Osteoblast (primary cell): ENCODE measurements at places on chromosomes 6 and 20.

DNA sequence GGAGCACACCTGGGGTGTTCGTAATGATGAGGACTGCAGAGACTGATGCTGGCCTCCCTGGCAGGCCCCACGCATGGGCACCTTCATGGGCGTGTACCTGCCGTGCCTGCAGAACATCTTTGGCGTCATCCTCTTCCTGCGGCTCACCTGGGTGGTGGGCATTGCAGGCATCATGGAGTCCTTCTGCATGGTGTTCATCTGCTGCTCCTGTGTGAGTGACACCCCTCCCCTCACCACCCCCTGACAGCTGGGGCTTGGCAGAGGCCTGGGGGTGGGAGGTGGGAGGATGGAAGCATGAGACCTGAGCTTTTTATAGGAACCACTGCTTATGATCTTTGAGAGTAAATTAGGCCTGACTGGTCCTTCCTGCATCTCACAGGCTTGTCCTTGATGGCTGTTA, 6.7 kb downstream of the SLC12A5 start:
- DNase-seq: peak; percentile 13

GRCh38 chr6:116035616-116036015, 25.1 kb downstream of the FRK start:
- DNase-seq: no peak

DNA sequence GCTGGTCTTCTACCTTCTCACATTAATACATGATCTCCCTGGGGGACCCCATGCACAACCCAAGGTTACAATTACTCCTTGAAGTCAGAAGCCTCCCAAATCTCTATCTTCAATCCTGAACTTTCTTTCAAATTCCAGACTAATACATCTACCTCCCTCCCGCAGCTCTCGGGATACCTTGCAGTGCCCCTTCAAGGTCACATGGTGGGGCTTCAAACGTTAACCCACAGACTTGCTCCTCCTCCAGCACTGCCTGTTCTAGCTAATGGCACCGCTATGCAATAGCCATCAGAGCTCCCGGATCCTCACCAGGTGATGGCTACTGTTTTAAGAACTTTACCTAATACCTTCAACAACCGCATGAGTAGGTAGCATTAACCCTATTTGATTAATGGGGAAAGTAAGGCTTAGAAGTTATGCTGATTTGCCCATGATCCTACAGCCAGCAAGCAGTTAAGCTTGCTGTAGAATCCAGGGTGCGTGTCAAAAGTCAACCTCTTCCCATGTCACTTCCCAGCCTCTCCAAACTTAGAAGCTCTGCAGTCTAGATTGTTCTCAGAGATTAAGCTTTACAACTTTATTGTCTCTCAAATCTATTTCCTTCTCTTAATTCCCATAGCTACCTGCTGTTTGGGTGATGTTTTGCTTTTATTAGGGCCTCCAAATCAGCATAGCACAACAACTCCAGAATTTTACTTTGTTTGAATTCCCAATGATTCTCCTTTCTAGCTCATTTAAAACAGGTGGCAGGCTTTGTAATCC, 44.7 kb downstream of the PLAGL1 start:
- DNase-seq: no peak

DNA sequence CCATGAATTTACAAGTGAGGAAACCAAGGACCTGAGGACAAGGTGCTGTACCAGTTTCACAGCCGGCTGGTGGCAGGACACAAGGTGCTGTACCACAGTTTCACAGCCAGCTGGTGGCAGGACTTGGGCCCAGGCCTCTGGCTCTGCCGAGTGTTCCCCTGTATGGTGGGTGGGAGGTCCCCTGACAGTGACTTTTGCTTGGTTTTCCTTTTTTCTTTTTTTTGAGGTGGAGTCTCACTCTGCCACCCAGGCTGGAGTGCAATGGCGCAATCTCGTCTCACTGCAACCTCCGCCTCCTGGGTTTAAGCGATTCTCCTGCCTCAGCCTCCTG, 212.4 kb downstream of the LY86 start:
- peak; percentile 74 for DNase-seq

- no peak for DNase-seq
Measured at GRCh38 chr6:8628063-8628462, 192.7 kb upstream of the SLC35B3 start.

DNA sequence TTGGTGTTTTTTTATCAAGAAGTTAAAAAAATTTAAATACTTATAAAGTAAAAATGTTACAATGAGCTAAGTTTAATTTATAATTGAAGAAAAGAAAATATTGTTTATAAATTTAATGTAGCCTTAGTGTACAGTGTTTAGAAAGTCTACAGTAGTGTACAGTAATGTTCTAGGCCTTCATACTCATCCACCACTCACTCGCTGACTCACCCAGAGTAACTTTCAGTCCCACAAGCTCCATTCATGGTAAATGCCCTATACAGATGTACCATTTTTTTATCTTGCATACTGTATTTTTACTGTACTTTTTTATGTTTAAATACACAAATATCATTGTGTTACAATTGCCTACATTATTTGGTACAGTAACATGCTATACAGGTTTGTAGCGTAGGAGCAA, 26.0 kb downstream of the HTR1E start:
- no peak for DNase-seq

DNA sequence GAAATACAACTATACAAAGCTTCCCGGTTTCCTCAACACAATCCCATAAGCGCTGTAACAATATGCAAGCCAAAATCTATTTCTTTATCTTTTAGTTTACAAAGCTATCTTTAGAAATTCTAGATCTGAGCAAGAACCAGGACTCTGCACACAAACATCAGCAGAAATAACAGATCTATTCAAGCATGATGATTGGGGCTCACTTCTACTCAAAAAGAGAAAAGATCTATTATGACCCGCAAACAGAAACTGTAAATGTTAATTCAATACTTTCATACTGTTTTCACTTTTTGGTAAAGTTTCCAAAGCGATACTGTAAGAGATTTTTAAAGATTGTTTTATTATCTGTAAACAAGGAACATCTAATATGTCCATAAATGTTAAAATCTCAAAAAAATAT, 86.6 kb downstream of the SESN1 start:
- no peak for DNase-seq

DNA sequence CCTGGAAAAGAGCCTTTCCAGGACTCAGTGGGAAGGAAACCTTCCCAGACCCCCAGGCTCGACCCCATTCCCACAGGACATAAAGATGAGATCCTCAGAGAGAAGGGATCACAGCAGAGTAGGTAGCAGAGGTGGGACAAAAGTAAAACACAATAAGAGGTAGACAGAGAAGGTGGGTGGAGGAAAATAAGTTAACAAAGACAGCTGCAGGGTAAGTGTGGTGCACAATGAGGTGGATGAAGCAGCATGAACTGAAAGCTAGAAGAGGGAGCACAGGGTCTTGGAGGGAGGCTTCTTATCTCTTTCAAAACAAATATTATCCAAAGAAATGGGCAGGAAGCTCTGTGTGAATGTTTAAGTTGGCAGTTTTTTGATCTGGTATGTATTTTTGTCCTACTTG, 14.0 kb upstream of the MAP7 start:
- DNase-seq: no peak

- no peak for DNase-seq
Measured at GRCh38 chr6:138393871-138394783, 9.9 kb upstream of the HEBP2 start.

- DNase-seq: no peak
Measured at GRCh38 chr6:81843302-81843701, 90.8 kb upstream of the TENT5A start.

DNA sequence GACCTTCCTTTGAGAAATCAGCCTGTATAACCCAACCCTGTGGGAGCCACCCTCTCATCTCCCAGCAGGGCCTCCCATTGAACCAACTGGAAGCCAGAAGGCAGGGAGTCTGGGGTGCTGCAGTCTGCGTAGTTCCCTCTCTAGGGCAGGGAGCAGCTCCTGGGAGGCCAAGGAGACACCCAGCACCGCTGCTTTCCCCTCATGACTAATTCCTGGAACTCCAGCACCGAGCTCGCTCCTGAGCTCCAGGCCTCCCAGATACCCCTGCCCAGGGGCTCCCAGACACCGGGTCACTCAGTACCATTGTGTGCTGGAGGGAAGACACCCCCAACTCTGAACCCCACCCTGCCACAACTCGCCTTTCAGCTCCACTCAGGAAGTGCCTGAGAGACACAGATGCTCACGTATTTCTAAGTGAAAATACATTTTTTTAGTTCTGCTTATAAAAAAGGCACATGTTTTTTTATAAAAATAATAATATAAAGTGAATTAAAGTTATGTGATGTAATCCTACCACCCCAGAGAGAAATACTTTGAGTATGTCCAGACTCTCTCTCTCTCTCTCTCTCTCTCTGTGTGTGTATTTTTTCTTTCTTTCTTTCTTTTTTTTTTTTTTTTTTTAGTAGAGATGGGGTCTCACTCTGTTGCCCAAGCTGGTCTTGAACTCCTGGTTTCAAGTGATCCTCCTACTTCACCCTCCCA, 17.5 kb downstream of the PIM1 start:
- no peak for DNase-seq

DNA sequence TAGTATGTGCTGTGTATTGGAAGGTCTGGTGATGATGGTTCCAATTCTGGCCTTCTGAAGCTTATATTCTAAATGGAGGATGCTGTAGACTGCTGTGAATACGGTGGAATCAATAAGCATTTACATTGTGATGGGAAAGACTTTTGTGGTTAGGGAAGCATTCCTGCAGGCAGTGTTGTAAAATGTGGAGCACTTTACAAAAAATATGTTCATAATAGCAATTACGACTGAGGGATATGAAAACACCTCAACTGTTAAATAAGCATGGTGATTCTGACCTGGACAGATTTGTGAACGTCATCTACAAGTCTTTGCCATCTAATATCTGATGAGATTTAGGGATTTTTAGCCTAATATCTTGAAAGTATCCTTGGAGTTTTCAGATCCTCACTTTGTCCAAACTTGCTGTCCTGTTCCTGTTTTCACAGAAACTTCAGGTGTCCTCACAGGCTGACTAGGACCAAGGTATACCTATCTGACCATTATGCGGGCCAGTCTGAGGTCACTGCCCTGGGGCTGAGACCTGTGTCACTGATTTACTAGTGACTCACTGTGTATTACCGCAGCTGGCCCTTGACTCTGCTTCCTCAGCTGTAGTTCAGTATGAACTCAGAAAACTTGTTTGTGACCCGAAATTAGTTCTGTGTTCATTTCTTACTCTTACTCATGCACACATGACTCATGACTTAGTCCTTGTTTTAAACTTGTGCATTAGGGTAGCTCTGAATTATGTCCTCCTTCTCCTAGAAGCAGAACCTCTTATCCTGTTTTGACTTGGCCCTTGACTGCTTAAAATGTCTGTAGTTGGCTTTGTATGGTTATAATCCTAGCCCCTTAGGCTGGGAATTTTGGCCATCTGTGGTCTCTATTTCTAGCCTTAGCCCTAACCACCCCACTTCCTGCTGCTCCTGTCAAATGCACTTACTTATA, 343.0 kb downstream of the CDKAL1 start:
- peak; percentile 78 for DNase-seq

- no peak for DNase-seq
Measured at GRCh38 chr20:53783768-53784167, 190.1 kb upstream of the ZNF217 start.

GRCh38 chr6:166866839-166867637, 89.3 kb downstream of the RNASET2 start:
- peak; percentile 66 for DNase-seq

DNA sequence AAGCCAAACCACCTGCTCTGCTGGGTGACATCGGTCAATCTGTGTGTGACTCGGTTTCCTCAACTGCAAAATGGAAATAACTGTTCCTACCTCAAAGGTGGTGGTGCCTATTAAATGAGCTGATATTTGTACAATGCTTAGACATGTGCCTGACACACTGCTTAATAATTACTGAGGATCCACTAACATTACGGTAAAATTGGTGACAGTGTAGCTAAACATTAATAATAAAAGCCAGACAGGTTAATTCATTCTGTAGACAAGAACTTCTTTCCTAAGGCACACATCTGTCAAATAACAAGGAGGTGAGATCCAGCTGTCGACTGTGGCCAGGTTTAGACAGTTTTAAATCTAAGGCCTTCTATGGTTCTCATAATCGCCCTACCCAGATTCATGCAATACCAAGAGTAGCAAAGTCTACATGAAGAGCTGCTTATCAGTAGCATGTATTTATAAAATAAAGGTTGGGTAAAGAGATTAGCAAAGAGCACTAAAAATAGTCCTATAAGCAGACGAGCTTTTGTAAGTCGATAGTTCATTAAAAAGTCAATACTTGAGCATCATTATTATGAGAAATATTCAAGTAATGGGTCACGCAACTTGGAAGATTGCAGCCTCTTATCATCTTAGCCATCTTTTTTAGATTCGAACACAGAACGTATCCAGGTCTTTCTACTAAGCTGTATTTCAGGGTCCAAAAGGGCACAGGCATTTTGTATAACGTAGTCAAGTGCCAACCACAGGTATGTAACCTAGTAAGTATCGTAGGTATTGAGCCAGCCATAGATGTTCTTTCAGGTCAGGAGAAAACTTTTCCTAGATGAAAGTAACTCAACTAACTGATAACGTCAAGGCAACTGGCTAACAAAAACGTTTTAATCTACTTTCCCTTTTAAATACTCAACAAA, 3.2 kb downstream of the CNKSR3 start:
- no peak for DNase-seq

DNA sequence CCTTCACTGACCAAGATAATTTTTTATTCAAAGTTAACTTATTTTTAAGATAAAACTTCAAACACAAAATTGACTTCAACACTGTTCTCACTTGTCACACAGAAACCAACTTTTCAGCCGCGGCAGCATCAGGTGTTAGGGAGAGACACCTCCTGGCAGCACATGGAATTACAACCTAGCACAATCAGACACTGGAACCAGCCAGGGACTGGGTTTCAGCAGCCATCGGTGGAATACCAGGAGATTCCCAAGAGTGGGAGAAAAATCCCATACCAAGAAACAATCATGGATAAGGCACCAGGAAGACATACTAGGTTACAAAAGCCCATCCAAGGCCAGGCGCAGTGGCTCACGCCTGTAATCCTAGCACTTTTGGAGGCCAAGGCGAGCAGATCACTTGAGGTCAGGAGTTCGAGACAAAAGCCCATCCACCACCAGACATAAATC, 70.0 kb downstream of the SNX5 start:
- DNase-seq: peak; percentile 89

DNA sequence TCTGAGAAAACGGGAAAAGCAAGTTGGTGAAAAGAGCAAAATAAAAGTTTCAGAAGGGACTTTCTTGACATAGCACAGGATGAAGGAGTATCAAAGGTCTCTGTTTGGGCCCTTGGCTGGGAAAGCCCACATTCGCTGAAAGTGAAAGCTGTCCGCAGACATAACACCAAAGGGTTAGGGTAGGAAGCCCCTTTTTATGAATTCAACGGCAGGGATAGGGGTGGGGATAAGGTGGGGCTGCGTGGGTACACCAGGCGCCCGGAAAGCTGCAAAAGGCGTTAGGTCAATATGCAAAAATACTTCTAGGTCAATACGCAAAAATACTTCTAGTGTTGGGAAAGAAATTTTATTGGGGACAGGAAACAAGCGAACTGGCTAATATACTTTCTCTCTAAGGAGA, 135.1 kb downstream of the OR2B2 start:
- DNase-seq: no peak
